Breast epithelium (tissue), 4 donors: ENCODE measurements at places on chromosomes 2 and 18. TPM values are rescaled to one million over a fixed set of nuclear protein-coding genes. Genes with fewer than 3 reads are reported as not detected.

CCL20 gene
- not detected for total RNA-seq

PSMA8 gene
- total RNA-seq: not detected

MC2R gene
- total RNA-seq: not detected

DSG2 gene
- total RNA-seq: 14.1 TPM

CENPA gene
- total RNA-seq: 0.64 TPM

PAX8 gene
- 1.0 TPM for total RNA-seq

CPLX4 gene
- not detected for total RNA-seq

UGT1A10 gene
- total RNA-seq: not detected

FASTKD2 gene
- 32.4 TPM for total RNA-seq

SKA1 gene
- not detected for total RNA-seq

SNORC gene
- 9.2 TPM for total RNA-seq

LAMA1 gene
- total RNA-seq: 14.7 TPM

ERMN gene
- 2.2 TPM for total RNA-seq

BUB1 gene
- total RNA-seq: 2.2 TPM

CDK5R2 gene
- not detected for total RNA-seq

REEP1 gene
- 1.3 TPM for total RNA-seq

CNTNAP5 gene
- 0.66 TPM for total RNA-seq

HOXD12 gene
- not detected for total RNA-seq

AFF3 gene
- 63.6 TPM for total RNA-seq

AMER3 gene
- total RNA-seq: not detected

MAPK4 gene
- 1.3 TPM for total RNA-seq

L3MBTL4 gene
- 7.8 TPM for total RNA-seq

SERPINB13 gene
- not detected for total RNA-seq

CRACDL gene
- total RNA-seq: 0.96 TPM

RAB6C gene
- total RNA-seq: 3.2 TPM

CKAP2L gene
- total RNA-seq: 0.96 TPM

TPGS2 gene
- 91.8 TPM for total RNA-seq

SLC9A4 gene
- total RNA-seq: not detected

CCDC85A gene
- 11.5 TPM for total RNA-seq

SPDYA gene
- total RNA-seq: 4.2 TPM

RAPGEF4 gene
- total RNA-seq: 11.6 TPM

MYO5B gene
- total RNA-seq: 22.0 TPM

UGT1A4 gene
- not detected for total RNA-seq

PMAIP1 gene
- 5.3 TPM for total RNA-seq

ERICH2 gene
- total RNA-seq: 0.80 TPM

GBX2 gene
- total RNA-seq: not detected

SLC16A14 gene
- 1.9 TPM for total RNA-seq

DSEL gene
- 14.5 TPM for total RNA-seq

ALPI gene
- not detected for total RNA-seq

CHMP3 gene
- 202 TPM for total RNA-seq

EEF1B2 gene
- 359 TPM for total RNA-seq

PCBP1 gene
- 145 TPM for total RNA-seq

REG1B gene
- total RNA-seq: not detected

EVX2 gene
- total RNA-seq: not detected

CRYGC gene
- total RNA-seq: not detected

MROH2A gene
- not detected for total RNA-seq

UGT1A7 gene
- not detected for total RNA-seq

UPP2 gene
- 0.16 TPM for total RNA-seq

RBKS gene
- 2.9 TPM for total RNA-seq
